Cerebellar nuclear complex (tissue), 1 donor: ENCODE measurements at places on chromosomes 12 and 14.

- no peak for DNase-seq
Measured at GRCh38 chr14:60695327-60695726, 28.8 kb downstream of the SIX4 start.

GRCh38 chr14:50521912-50522341, 10.4 kb downstream of the MAP4K5 start:
- DNase-seq: no peak

- DNase-seq: no peak
Measured at GRCh38 chr12:25853316-25854095, 105.0 kb upstream of the RASSF8 start.

GRCh38 chr12:132407992-132408391, 78.6 kb upstream of the GALNT9 start:
- DNase-seq: no peak

DNA sequence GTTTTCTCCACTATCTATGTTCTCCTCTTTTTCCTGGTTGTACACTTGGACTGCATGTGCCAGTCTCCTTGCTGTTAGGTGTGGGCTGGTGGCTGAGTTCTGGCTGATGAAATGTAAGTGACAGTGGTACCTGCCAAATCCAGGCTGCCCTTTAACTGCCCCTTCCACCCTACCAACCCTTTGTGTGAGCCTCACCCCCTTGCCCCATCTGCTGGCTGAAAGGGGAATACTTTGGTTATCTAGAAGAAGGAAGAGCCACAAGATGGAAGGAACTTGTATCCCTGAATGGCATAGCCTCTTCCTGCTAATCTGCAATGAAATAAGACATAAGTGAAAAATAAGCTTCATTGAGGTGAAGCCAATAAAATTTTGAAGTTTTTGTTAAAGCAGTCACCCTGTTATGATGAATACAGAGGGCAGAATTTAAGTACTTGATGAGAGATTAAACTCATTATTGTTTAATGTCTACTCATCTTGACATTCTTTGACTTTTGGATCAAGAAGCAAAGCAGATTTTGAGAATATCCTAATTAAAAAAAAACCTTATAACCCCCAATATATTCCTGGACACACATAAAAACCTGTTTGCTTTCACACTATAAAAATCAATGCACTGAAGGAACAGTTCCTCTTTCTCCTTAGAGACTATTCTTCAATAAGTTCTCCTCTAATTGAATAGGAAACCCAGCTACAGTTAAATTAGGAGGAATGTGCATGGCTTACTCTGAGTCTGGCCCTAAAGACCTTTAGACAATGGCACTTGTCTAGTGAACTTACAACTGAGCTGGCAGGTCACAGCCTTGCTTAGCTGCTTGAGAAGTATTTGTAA, 262.6 kb upstream of the BTG1 start:
- no peak for DNase-seq
